ENCODE measurements at places on chromosomes 7 and 10.

DNA sequence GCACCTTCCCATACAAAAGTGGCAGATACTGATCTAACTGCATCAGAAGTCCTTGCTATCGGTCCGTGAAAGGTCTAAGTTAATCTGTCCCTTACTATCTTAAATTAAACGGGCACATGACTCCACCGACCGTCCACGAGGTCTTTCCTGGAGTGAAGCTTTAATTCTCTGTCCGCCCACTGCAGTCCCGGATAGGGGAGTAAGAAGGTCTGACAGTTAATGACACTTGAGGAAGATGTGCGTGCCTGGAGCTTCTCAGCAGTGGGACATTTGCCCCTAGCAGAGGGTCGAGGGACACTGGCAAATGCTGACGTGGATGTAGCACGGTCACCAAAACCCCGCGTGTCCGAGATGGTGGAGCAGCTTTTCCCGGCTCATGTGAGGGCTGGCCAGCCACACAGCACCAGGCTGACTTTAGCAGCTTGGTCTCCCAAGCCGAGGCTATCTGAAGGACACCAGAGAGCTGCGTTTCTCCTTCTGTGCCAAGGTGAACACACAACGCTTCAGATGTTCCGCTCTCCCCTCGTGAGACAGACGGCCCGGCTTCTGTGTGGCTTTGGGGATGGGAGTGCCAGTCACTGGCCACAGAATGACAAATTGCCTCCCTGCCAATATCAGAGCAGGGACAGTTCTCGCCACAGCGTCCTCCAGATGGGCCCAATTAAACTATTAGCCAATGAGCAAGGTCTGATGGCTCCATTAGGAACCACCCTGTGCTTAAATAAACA lies 86.6 kb downstream of the ADARB2 start:
- DNase-seq: no peak

GRCh38 chr10:31808258-31809218 lies 120.1 kb downstream of the ARHGAP12 start:
- no peak for DNase-seq

DNA sequence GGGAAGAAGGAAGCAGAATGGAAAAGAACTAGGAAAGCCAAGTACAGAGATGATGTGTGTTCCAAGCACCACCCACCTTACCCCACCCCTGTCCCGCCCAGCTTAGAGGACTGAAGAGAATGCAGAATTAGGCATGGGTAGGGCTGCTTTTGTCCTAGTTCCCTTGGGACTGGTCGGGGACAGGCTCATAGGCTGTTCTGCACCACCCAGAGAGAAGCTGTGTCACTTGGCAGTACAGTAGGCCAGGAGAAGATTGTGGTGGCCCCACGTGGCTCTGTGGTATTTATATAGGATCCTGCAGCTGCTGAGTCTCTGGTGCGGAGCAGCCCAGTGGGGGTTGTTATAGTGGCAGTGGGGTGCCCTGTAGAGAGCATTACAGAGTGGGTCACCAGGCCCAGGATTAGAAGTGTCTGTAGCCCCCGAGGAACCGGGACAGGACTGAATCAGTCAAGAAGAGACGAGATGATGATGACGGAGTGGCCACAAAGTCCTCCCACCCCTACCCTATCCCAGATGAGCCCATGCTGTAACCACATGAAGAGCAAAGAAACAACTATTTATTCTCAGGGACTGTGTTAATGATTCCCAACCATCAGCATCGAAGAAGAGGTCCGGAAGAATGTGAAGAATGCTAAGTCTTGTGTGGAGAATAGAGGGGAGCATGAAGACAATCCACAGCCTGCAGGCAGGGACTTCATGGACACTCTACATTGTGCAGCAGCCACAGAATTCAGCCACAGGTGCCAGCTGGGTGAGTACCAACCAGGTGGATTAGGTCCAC lies 88.9 kb downstream of the C1GALT1 start:
- no peak for DNase-seq

DNA sequence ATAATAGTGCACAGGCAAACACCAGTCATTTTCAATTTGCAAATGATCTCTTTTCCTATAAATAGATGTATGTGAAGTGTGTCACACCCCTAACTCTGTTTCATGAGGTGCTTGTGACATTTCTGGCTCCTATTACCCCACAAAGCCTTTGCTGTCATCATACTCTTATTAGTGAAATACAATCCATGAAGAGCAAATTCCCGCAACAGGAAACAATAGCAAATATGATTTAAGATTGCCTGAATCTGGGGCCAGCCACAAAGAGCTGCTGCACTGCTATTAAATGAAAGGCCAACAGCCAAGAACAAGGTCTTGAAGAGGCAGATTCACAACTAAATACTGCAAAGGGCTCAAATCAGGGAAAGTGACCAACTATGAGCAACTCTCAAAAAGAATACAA lies 96.3 kb upstream of the CAV2 start:
- DNase-seq: no peak

- no peak for DNase-seq
Measured at GRCh38 chr7:92614660-92615174, 24.5 kb upstream of the FAM133B start.
